ENCODE measurements at places on chromosomes 7 and 10. TPM values are rescaled to one million over a fixed set of nuclear protein-coding genes. Genes with fewer than 3 reads are reported as not detected.

APBB1IP gene
- 8.4 TPM for total RNA-seq

- DNase-seq = no peak
Measured at GRCh38 chr10:63156236-63156635, 23.1 kb downstream of the NRBF2 start.

- DNase-seq = no peak
Measured at GRCh38 chr7:106138776-106139175, 26.7 kb upstream of the SYPL1 start.

GRCh38 chr10:70352401-70353097 lies 29.9 kb downstream of the LRRC20 start:
- no peak for DNase-seq

DNA sequence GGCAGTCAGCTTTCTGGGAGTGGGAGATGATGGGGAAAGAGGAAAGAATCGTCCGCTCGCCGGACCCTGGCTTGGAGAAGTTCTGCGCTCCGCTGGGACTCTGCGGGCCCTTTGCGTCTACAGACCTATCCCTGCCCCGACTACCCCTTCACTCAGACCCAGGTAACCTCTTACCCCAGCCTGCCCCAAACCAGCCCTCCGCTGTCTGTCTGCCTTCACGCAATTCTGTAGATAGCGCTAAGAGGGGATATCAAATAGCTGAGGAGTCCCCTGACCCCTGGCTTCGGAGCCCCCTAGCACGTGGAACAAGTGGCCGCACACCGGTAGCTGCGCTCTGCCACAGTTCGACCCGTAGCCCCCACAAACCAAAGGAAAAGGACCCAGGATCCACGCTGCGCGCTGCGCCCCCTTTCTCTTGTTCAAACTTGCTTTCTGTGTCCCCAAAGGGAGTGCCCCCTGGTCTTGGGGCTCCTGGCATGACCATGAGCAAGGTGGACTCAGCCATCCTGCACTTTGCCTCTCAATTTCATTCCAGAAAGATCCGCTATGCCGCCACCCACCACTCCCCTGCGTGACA lies 7.0 kb downstream of the HOXA4 start:
- peak; percentile 83 for DNase-seq

All from posterior vena cava (tissue), 2 donors.